ENCODE measurements at places on chromosomes 7 and 10. TPM values are rescaled to one million over a fixed set of nuclear protein-coding genes. Genes with fewer than 3 reads are reported as not detected.

The CDNF gene
- total RNA-seq = 1.3 TPM

The OR6B1 gene
- total RNA-seq = not detected

The ZPBP gene
- not detected for total RNA-seq

The PTPN20 gene
- 1.2 TPM for total RNA-seq

The NFE2L3 gene
- 2.9 TPM for total RNA-seq

The ANKRD16 gene
- total RNA-seq = 12.7 TPM

The TUBB8 gene
- not detected for total RNA-seq

The FAM221A gene
- total RNA-seq = 2.0 TPM

The MMP21 gene
- total RNA-seq = under 0.01 TPM

The IPMK gene
- 4.5 TPM for total RNA-seq

The GLRX3 gene
- total RNA-seq = 135 TPM

The CHCHD2 gene
- total RNA-seq = 535 TPM

The AMZ1 gene
- total RNA-seq = 0.22 TPM

The WNT8B gene
- not detected for total RNA-seq

The LLCFC1 gene
- total RNA-seq = not detected

The TACC2 gene
- total RNA-seq = 3.5 TPM

The AZGP1 gene
- total RNA-seq = 0.33 TPM

The AKR1C4 gene
- total RNA-seq = not detected
